ENCODE measurements at places on chromosomes 6 and 20.

GRCh38 chr6:835476-836160 is 142.7 kb upstream of the EXOC2 start:
- no peak for DNase-seq

GRCh38 chr6:34518669-34519365 is 37.3 kb downstream of the SPDEF start:
- DNase-seq = no peak

GRCh38 chr6:29872791-29873190 is 45.2 kb downstream of the HLA-G start:
- no peak for DNase-seq

- DNase-seq = peak; percentile 62
These were observed 62.9 kb downstream of the SCAND1 start for GRCh38 chr20:35891375-35891774.

GRCh38 chr20:37615340-37616109 is 78.3 kb upstream of the CTNNBL1 start:
- DNase-seq = peak; percentile 10

GRCh38 chr6:139288496-139289040 is 3.2 kb downstream of the TXLNB start:
- DNase-seq = no peak

GRCh38 chr20:18154342-18154741 is 16.7 kb downstream of the KAT14 start:
- DNase-seq = no peak

GRCh38 chr20:51583073-51583472 is 40.6 kb upstream of the NFATC2 start:
- no peak for DNase-seq

GRCh38 chr6:111615916-111616612 is 10.4 kb upstream of the TRAF3IP2 start:
- DNase-seq = no peak

- DNase-seq = peak; percentile 40
These were observed 27.0 kb downstream of the ITCH start for GRCh38 chr20:34389954-34390555.

- peak; percentile 53 for DNase-seq
These were observed 163.4 kb downstream of the FARS2 start for GRCh38 chr6:5424726-5425125.

GRCh38 chr6:44076356-44077213 is 50.7 kb downstream of the MRPL14 start:
- DNase-seq = no peak

DNA sequence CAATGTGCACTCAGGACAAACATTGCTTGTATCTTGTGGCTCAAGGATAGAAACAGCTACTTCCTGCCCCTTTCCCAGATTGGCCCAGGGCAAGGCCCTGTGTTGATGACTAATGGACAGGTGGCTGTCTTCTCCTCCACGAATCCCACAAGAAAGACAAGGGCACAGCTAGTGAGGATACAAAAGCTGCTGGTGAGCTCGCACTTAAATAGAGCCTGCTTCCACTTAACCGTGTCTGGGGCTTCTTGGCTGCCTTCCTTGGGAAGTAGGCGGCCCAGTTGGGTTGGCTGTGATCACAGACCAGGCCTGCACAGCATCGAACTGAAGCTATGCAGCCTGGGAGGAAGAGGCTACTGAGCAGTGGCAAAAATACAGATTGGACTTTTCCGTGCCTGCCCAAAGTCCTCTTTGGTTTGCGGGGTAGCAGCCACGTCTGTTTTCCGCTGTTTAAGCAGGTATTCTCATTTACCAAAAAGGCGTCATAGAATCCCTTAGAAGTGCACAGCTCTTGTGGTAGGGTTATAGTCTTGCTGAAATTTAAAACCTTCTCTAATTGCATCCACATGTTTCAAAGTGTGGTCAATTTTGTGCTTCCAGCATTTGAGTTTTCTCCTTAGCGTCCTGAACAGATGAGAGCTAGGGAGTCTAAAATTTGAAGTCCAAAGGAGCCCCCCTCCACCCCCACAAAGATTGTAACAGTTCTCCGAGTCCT is 23.0 kb upstream of the NAA20 start:
- DNase-seq = peak; percentile 72

- DNase-seq = no peak
These were observed 16.7 kb upstream of the LMBRD1 start for GRCh38 chr6:69813508-69813907.

GRCh38 chr6:1579096-1579495 is 30.6 kb upstream of the FOXC1 start:
- DNase-seq = no peak

DNA sequence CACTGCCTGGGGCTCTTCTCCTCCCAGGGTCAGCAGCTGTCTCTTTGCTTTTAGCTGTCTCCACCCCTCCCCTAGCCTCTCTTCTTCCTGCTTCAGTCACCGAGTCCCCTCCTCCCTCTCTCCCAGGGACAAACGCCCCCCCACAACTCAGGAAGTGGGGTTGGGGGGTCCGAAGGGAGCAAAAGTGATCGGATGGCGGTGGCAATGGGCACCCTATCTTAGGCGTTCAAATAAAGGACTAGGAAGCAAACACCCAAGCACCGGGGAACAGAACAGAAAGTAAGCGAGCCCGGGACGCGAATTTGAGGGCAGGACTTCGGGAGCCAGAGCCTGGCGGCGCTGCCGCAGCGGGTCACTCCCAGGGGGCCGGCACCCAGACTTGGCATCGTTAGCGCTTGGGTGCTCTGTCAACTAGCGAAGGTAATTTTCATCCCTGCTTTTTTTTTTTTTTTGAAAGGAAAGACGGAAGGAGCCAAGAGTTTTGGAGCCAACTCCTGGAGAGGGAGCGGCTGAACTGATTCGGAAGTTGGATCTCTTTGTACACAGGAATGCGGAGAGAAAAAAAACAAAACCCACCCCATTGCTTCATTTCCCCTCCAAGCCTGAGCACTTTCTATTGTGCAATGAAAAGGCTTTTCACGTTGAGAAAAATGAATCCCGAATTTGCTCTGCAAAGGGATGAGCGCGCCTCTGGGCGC is 815 bp upstream of the ITPR3 start:
- peak; percentile 48 for DNase-seq

GRCh38 chr20:25041813-25042530 is 16.0 kb downstream of the ACSS1 start:
- no peak for DNase-seq
